ENCODE measurements at places on chromosomes 1 and 21.

GRCh38 chr1:154499446-154499845 is 2.6 kb upstream of the TDRD10 start:
- no peak for DNase-seq

- no peak for DNase-seq
Observed at GRCh38 chr1:151048645-151049032, 1.1 kb downstream of the C1orf56 start.

DNA sequence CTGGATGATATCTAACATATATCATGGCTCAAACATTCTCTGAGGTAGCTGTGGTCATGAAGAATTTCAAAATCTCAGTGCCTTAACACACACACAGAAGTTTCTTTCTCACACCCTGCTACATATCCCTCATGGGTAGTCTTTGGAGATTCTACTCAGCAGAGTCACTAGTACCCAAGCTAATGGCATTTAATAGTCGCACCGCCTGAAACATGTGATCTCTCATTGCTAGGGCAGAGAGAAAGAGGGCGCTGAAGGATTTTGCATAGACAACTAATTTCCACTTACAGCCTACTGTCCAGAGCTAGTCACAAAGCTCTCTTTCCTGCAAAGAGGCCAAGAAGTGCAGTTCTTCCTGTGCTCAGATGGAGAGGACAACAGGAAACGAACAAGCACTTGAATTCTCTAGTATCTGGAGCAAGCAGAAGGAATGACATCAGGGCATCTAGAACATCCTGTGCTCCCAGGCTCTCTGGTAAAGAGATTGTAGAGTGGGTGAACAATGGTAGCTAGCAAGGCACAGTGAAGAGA is 183.4 kb upstream of the PTBP2 start:
- DNase-seq = no peak

- DNase-seq = no peak
Observed at GRCh38 chr1:39877980-39878956, 5.0 kb downstream of the TRIT1 start.

DNA sequence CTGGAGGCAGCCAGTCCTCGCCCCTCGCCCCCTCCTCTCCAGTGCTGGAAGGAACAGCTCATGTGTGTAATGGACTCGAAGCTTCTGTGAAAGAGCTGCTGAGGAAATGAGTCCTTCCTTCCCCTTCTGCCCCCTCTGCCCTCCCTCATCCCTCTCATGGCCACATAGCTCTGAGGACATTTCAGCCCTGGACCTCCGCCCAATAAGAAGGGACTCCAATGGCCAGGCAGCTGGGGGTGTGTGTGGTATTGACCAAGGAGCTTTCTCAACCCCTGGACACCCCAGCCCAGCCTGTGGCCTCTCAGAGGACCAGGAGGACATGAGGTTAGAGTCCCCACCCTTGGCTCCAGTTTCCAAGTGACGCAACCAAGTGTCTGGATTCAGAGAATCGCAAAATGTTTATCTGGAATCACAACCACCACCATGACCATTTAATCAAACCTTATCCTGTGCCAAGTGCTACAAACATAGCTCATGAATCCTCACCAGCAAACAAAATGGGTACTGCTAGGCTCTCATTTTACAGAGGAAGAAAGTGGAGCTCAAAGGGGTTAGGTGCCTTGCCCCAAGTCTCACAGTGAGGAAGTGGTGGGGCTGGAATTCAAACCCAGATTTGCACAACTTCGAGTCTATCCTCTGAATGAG is 47.8 kb upstream of the ECE1 start:
- no peak for DNase-seq

DNA sequence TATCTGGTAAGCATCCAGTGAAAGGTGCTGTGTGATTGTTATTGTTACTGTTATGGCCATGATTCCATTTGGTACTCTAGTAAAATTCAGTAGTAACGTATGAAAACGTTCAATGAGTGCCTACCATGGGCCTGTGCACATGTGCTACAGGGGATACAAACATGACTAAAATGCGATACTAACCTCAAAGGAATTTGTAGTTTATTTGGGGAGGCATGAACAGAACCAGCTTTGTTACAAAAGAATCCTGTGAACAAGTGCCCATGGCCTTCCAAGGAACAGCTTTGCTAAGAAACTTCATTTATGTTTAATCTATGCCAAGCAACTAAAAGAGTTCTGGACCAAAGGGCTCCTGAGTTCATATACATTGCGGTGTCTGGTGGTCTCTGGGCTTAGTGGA is 28.7 kb downstream of the PTGFR start:
- DNase-seq = no peak

DNA sequence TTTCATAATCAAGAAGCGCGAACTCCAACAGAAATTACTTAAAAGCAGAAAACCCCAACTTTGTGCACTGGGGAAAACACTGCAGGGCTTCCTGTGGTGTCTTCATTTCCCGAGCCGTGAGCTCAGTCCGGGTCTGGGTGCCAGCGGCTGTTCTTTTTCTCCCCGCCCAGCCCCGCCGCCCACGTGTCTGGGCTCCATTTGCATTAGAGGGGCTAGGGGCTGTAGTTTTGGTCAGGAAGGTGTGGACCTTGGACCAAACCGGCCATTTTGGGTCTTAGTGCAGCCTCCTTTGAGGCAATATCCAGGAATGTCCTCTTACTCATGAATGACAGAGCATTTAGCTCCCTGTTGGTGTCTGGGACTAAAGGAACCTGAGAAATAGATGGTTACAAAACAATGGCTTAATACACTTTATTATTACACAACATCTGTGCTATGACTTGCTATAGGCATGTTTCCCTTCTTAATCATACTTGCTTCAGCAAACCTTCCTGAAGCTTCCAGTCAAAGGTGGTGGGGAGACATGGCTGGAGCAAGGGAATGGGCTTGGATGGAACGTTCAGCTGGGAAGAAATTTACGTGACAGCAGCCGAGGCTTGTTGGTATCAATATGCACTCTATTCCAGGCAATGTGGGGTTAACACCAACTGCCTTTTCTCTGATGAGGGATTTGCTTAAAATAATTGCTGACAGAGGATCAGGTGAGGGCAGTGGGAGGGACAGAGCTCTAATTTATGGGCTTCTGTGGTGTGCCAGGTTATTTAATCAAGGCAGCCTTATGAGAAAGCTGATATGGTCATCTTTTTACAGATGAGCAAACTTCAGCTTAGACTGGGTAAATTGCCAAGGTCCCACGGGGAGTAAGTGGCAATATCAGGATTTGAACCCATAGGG is 1.1 kb downstream of the AGTRAP start:
- DNase-seq = peak; percentile 55

GRCh38 chr1:173917149-173917548 is at the start of gene SERPINC1:
Gene SERPINC1 (minus strand): TSS chr1:173917327. CDS start chr1:173917259, 68 bp downstream.
- DNase-seq = no peak

- no peak for DNase-seq
Observed at GRCh38 chr1:228350831-228351781, 55.5 kb downstream of the TRIM11 start.

GRCh38 chr21:36015045-36015444 is 45.3 kb downstream of the SETD4 start:
- DNase-seq = no peak

- no peak for DNase-seq
Observed at GRCh38 chr21:39434950-39435349, 10.6 kb downstream of the LCA5L start.

DNA sequence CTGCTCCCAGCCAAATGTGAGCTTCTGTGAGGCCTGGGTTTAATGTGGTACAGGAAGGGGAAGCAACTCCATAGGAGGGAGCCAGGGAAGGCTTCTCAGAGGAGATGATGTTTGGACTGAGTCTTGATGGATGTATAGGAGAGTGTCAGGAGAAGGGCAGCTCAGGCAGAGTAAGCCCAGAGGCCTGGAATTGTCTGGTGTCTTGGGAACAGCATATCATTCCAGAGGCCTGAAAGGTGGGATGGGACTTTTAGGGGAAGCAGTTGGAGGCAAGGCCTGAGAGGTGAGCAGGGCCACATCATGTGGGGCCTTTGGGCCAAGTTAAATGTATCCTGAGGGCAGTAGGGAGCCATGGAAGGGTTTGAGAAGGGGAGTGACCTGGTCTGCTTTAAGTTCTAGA is 148.6 kb upstream of the WNT4 start:
- no peak for DNase-seq

GRCh38 chr1:211229365-211229759 is 29.8 kb upstream of the RCOR3 start:
- DNase-seq = no peak

DNA sequence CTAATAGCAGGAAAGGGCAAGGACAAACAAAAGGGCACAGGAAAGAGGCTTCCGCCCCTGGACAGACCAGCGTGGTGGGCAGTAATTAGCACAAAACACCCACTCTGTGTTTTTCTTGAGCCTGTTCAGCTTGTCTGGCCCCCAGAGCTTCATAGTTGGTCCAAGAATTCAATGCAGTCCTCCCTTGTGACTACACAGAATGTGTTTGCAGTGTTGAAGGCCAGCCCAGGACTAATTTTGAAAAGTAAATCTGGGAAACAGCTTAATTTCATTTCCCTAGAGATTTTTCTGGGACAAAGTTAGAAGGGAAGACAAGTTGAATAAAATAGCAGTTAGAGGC is 49.2 kb upstream of the LMO4 start:
- DNase-seq = no peak

GRCh38 chr1:216518844-216519627 is 95.8 kb upstream of the USH2A start:
- DNase-seq = no peak

GRCh38 chr1:214467078-214467585 is 84.3 kb downstream of the PTPN14 start:
- DNase-seq = no peak

GRCh38 chr1:59105548-59106507 is 191.1 kb upstream of the FGGY start:
- DNase-seq = no peak

- DNase-seq = no peak
Observed at GRCh38 chr1:153771841-153772593, 3.2 kb upstream of the SLC27A3 start.

GRCh38 chr21:36701756-36702621 is 3.1 kb downstream of the SIM2 start:
- DNase-seq = no peak

All from non-pigmented ciliary epithelial cell (primary cell).